Foreskin keratinocyte (primary cell): ENCODE measurements at places on chromosomes 13 and 19. TPM values are rescaled to one million over a fixed set of nuclear protein-coding genes. Genes with fewer than 3 reads are reported as not detected.

DNA sequence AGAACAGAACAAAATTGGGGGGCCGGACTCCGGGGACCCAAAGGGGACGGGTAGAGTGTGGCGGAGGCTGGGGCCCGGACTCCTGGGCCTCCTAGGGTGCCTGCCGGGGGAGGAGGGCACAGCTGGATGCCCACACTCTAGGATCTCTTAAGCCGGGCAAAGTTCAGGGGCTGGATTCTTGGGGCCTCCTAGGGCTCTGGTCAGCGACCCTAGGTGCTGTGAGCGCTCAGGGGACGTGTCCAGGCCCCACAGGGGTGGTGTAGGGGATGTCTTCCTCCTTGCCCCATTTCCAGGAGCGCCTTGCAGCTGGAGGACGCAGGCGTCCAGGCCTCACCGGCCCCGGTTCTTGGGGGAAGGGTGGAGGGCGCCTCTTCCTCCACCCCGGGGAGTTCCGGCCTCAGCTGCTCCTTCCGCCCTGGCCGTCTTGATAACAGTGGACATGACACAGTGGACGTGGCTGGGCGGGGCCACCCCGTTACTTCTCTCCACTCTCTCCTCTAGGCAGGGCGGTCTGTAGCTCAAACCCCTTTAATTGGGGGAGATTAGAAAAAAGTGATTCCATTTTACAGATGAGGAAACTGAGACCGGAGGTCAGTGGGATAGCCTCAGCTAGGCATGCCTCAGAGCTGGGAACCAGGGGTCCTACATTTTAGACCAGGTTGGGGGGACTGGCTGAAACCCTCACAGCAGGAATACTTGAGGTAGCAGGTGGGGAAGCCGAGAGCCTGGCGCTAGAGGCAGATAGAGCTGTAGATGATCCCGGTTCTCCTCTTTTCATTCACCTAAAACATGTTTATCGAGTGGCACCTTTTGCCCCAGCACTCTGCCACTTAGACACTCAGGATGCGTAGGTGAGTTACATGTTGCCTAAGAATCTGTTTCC lies 705 bp downstream of the STXBP2 start:
- DNase-seq: no peak

- no peak for DNase-seq
Observed at GRCh38 chr19:1206150-1206863, 729 bp downstream of the STK11 start.

Gene CRX
- not detected in 2 replicates for polyA plus RNA-seq

Gene MBD3L2
- polyA plus RNA-seq: not detected in 2 replicates

Gene POU2F2
- 49.6 and 59.3 TPM in 2 replicates for polyA plus RNA-seq
